ENCODE measurements at places on chromosomes 7 and 10.

GRCh38 chr10:29709484-29710002 lies 74.8 kb upstream of the SVIL start:
- DNase-seq: no peak

DNA sequence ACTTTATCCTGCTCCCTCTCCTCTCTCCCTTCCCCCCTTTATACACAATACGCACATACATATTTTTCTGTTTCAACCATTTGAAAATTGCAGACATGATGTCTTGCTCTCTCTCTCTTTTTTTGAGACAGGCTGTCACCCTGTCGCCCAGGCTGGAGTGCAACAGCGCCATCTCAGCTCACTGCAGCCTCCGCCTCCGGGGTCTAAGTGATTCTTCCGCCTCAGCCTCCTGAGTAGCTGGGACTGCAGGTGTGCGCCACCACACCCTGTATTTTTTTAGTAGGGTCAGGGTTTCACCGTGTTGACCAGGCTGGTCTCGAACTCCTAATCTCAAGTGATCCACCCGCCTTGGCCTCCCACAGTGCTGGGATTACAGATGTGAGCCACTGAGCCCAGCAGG lies 38.5 kb downstream of the KLHDC10 start:
- no peak for DNase-seq

- DNase-seq: no peak
Measured at GRCh38 chr7:4791738-4792536, 16.5 kb downstream of the AP5Z1 start.

DNA sequence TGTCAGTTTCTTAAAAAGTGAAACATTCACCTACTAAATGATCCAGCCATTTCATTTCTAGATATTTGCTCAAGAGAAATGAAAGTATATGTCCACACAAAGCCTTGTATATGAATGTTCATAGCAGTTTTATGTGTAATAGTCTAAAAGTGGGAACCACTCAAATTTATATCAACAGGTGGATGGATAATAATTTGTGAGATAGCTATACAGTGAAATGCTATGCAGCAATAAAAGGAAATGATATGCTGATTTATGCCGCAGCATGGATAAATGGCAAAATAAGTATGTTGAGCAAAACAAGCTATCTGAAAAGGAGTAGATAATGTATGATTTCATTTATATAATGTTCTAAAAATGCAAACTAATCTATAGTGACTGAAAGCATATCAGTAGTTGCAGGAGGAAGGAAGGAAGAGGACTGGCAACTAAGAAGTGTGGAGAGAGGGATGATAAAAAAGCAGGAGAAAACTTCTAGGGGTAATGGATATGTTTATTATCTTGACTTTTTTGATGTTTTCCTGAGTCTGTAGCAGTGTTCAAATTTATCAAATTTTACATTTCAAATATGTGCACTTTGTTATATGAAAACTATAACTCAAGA lies 80.6 kb downstream of the ABCB5 start:
- no peak for DNase-seq

DNA sequence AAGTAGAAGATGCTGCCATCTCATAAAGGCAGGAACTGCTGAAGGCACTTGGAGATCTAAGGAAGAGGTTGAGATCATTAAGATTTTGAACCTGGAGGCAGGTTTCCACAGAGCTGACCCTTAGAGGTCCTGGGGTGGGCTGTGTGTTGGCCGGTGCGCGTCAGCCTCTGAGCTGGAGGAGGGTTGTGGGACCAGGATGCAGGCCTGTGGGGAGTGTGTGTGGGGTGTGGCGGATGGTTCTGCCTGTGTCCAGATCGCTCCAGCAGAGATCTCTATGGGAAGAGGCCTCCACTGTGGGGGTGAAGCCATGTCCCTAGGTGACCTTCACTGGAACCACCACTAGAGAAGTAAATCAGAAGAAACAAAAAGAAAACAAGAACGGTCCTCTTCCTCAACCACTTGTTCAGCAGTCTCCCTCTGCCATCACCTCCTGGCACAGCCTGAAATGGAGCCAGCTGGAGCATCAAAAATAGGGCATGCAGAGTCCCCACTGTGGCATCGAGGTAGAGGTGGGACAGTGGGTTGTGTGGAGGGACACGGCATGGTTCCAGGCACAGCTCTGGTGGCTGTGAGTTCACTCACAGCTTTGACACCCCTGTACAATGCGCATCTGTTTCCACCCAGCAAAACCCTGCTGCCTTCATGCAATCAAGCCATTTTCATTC lies 453.8 kb downstream of the TCERG1L start:
- DNase-seq: no peak

DNA sequence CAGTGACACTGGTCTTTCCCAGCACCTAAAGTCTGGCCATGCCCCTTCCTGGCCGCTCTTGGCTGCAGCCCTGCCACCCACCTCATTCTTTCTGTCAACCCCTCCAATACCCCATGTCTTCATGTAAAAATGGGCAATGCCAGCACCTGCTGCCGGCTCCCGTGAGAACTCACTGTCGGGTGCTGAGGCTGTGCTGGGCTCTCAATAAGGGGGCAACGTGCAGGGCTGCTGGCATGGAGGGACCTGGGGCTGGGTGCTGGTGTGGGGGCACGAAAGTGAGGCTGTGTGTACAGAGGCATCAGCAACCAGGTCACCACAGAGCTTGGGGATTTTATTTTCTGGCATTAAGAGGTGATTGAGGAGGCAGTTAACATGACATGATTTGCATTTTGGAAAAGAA lies 65.3 kb downstream of the ALOX5 start:
- DNase-seq: no peak

- DNase-seq: no peak
Measured at GRCh38 chr7:149759093-149759860, 14.1 kb downstream of the ZNF467 start.

GRCh38 chr7:47428052-47428767 lies 153.7 kb downstream of the TNS3 start:
- no peak for DNase-seq

GRCh38 chr10:58278274-58278961 lies 9.5 kb downstream of the CISD1 start:
- no peak for DNase-seq

- no peak for DNase-seq
Measured at GRCh38 chr10:44917848-44918247, 6.7 kb downstream of the TMEM72 start.

- no peak for DNase-seq
Measured at GRCh38 chr10:29512425-29512974, 122.3 kb downstream of the SVIL start.

GRCh38 chr10:132805599-132805998 lies 19.7 kb upstream of the NKX6-2 start:
- DNase-seq: no peak

- no peak for DNase-seq
Measured at GRCh38 chr7:30734497-30734896, 17.4 kb upstream of the INMT start.

GRCh38 chr10:43237631-43238446 lies 29.0 kb downstream of the RASGEF1A start:
- DNase-seq: no peak

- no peak for DNase-seq
Measured at GRCh38 chr7:98913026-98913425, 34.7 kb downstream of the TRRAP start.
